ENCODE measurements at places on chromosomes 2 and 18.

- no peak overlapping the region for H3K4me3 ChIP-seq
- DNase-seq, result no peak
- no peak overlapping the region for H3K27ac ChIP-seq
These were observed 259.8 kb upstream of the CCDC68 start for GRCh38 chr18:55219059-55219458.

DNA sequence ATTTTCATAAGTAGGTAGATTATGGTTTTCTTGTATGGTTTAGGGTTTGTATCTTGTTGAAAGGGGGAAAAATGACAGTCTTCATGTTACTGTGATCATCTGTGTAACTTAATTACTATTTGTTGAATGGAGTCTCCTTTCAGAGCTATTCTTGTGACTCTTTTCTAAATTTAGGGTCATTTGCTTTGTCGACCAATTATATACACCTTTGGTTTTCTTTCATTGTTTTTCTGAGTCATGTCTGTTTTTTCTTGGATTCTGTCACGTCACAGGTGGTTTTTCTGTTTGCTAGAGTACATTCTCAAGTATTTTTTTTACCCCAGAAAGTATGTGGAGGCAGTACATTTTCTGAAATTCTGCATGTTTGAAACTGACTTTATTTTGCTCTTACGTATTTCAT is 43.8 kb upstream of the DYSF start:
- peaks cover 60% of the 10 kb centered on the region for H3K36me3 ChIP-seq
- no peak overlapping the region for H3K27ac ChIP-seq
- no peaks in the 10 kb centered on the region for H3K4me1 ChIP-seq
- H3K4me3 ChIP-seq, result no peak overlapping the region

GRCh38 chr2:217866457-217866856 is 136.3 kb downstream of the TNS1 start:
- no peak overlapping the region for H3K4me3 ChIP-seq
- H3K27ac ChIP-seq, result no peak overlapping the region
- no peaks in the 10 kb centered on the region for H3K27me3 ChIP-seq
- DNase-seq, result no peak
- H3K36me3 ChIP-seq, result peaks cover 100% of the 10 kb centered on the region

- no peaks in the 10 kb centered on the region for H3K27me3 ChIP-seq
- no peak overlapping the region for H3K4me3 ChIP-seq
- no peaks in the 10 kb centered on the region for H3K36me3 ChIP-seq
- no peaks in the 10 kb centered on the region for H3K4me1 ChIP-seq
- no peak for DNase-seq
These were observed 365.6 kb downstream of the LRRTM4 start for GRCh38 chr2:77156599-77156998.

GRCh38 chr2:236748385-236748784 is 178.8 kb downstream of the ACKR3 start:
- H3K4me1 ChIP-seq, result peaks cover 7% of the 10 kb centered on the region
- no peak overlapping the region for H3K4me3 ChIP-seq
- H3K27me3 ChIP-seq, result no peaks in the 10 kb centered on the region
- H3K27ac ChIP-seq, result no peak overlapping the region
- DNase-seq, result no peak

GRCh38 chr18:33076601-33077000 is 303.8 kb upstream of the KLHL14 start:
- no peaks in the 10 kb centered on the region for H3K27me3 ChIP-seq
- no peak overlapping the region for H3K27ac ChIP-seq
- DNase-seq, result no peak
- no peaks in the 10 kb centered on the region for H3K36me3 ChIP-seq
- H3K4me1 ChIP-seq, result no peaks in the 10 kb centered on the region

- DNase-seq, result no peak
- no peak overlapping the region for H3K27ac ChIP-seq
- no peak overlapping the region for H3K4me3 ChIP-seq
- H3K27me3 ChIP-seq, result no peaks in the 10 kb centered on the region
- H3K4me1 ChIP-seq, result no peaks in the 10 kb centered on the region
- H3K36me3 ChIP-seq, result no peaks in the 10 kb centered on the region
These were observed 15.9 kb downstream of the RAPGEF4 start for GRCh38 chr2:172751564-172751963.

GRCh38 chr2:64750817-64751285 is 97.1 kb upstream of the SERTAD2 start:
- H3K4me1 ChIP-seq, result peaks cover 23% of the 10 kb centered on the region
- peak overlapping the region; percentile 76 for H3K4me3 ChIP-seq
- peak overlapping the region; percentile 99 for H3K27ac ChIP-seq

DNA sequence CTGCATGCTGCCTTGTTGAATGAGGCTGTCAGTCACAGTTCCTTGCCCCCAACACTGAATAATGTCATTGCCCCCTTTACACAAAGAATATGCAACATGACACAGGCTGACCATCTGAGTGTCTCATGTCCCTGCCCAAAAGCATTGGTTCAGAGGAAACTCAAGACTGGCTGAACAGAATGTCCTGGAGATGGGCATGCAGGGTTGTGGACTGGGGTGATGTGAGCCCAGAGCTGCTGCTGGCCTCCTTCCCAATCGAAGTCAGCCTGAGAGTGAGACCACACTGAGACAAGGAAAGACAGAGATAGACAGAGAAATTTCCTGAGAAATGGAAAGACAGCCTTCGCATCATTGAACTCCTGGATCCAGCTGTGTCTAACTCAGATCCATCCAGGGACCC is 110.1 kb downstream of the PID1 start:
- no peak for DNase-seq
- no peaks in the 10 kb centered on the region for H3K27me3 ChIP-seq

DNA sequence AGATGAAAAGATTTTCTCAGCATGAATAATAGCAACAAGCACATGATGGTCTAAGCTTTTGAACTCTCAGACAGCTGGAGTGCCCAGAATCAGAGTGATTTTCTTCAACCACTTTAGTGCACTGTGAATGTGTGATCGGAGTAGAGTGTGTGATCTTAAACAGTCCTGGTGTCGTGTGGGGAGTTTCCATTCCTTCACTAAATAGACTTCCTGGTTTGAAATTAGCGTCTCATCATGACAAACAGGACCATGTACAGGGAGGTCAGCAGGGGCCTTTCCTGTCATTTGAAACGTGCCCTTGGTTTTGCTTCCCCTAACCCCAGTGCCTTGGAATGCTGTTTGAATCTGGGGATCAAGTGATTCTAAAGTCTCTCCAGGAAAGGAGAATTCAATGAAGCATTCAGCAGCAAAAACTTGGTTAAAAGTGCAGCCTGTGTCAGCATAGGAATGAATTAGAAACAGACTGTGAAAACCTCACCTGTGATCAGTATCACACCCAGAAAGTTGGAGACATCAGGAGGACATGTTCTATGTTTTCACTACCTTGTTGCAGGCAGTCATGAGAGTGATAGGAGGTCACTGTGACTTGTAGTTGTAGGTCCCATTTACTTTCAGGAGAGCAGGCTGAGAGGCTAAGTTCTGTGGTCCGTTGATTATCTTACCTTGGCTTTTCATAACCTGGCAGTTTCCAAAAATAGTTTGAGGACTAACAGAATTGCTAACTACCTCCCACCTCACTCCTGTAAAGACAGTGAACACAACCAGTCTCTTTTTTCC is 400.3 kb downstream of the MTX2 start:
- H3K27me3 ChIP-seq, result no peaks in the 10 kb centered on the region
- H3K4me3 ChIP-seq, result no peak overlapping the region
- H3K4me1 ChIP-seq, result no peaks in the 10 kb centered on the region
- no peaks in the 10 kb centered on the region for H3K36me3 ChIP-seq
- no peak overlapping the region for H3K27ac ChIP-seq
- no peak for DNase-seq

GRCh38 chr18:32771871-32772580 is 797 bp downstream of the KLHL14 start:
- peak; percentile 55 for DNase-seq
- peak overlapping the region; percentile 43 for H3K4me3 ChIP-seq
- peaks cover 30% of the 10 kb centered on the region for H3K4me1 ChIP-seq
- H3K27me3 ChIP-seq, result no peaks in the 10 kb centered on the region
- H3K27ac ChIP-seq, result no peak overlapping the region
- H3K36me3 ChIP-seq, result no peaks in the 10 kb centered on the region

Measured in stomach (tissue), 19 donors.